NCI-H2107 (cell line): ENCODE measurements at places on chromosomes 5 and 9.

GRCh38 chr5:173352366-173353349 is 24.4 kb upstream of the STC2 start:
- DNase-seq, result no peak

DNA sequence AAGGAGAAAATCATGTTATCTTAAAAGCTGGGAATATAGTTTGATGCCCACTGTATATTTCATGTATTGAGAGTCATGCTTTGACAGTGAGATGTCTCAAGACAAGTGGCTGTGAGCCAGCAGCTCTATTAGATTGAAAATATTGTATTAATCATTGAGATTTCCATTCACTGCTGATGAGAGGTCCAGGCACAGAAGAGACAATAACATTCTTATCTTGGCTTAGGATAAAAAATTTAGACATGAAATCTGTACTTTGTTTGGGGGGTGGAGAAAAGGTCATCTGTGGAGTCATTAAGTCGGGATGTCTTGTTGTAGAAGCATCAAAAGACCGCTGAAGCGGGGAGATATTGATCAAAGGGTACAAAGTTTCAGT is 97.9 kb upstream of the EQTN start:
- no peak for DNase-seq

GRCh38 chr5:134649163-134649835 is 714 bp downstream of the SEC24A start:
- DNase-seq, result no peak

GRCh38 chr9:129609486-129610212 is 11.3 kb downstream of the C9orf50 start:
- DNase-seq, result no peak

DNA sequence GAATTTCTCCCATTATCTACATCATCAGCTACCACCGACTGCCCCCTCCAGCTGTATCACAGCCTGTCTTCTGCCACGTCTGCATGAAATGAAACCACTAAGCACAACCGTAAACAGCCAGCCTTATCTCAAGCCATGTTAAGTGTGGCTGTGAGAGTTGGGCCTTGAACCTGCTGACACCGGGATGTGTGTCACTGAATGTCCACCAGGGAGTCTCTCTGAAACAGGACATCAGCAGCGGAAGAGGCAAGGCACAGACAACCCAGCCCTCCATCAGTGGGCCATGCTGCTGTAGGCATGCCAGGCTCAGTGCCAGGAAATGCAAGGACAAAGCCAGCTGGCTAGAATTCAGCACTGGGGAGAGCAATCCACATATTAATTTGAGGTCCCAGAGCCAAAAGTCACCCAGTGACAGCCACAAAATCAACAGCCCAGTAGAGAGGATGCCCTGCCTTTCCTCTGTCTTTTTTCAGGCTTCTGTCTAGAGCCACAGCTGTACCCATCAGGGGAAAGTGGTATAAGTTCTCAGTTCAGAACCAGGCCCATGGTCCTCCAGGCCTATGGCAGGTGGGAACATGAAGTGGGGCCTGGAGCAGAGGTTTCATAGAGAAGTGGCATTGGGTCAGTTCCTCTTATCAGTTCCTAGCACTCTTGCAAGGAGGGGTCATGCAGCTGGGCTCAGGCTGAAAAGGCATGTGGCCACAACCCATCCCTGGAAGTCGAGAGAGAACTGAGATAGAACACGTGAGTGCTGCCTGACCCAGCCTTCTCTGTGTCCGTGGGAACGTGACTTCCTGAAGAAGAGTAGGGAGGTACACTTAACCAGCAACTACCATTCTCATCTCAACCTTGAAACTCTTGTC is 199.4 kb downstream of the ESM1 start:
- no peak for DNase-seq

DNA sequence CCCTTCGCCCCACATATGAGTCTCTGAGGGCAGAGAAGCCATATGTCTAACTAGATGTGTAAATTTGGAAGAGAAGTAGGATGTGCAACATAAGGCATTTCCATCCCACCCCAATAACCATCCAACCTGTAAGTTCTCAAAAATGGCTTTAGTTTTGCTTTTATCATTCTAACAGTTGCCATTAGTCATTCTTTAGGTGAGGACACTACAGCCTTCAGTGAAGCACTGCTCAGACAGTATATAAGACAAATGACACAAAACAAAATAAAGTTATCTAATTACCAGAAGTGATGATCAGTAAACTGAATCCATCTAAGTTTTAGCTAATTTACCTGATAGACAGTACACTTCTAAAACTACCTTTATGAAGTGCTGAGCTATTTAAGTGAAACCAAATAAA is 23.9 kb downstream of the MLLT3 start:
- DNase-seq, result no peak

GRCh38 chr9:138071292-138071691 is 193.7 kb downstream of the CACNA1B start:
- no peak for DNase-seq

GRCh38 chr9:77898864-77899263 is 132.7 kb downstream of the GNAQ start:
- DNase-seq, result no peak

DNA sequence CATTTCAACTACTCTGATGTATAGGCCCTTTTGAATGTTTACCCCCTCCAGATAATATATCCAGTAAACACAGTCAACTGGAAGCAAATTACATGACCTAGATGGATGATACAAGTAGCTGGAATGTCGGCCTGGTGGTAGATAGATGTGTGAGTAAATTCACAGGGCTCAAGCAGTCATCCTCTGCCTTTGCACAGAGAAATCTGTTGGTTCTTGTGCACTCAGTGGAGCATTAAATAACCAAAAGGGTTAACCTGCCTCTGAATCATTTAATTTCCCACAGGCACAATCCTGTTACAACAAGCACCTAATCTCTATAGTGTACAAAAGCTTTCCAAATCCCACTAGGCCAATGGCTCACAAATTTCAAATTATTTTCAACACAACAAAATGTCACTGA is 668.3 kb downstream of the DNAH5 start:
- DNase-seq, result no peak

- no peak for DNase-seq
Observed at GRCh38 chr9:32200241-32200640, 184.2 kb upstream of the ACO1 start.

- no peak for DNase-seq
Observed at GRCh38 chr9:124285903-124286291, 28.1 kb downstream of the NEK6 start.

DNA sequence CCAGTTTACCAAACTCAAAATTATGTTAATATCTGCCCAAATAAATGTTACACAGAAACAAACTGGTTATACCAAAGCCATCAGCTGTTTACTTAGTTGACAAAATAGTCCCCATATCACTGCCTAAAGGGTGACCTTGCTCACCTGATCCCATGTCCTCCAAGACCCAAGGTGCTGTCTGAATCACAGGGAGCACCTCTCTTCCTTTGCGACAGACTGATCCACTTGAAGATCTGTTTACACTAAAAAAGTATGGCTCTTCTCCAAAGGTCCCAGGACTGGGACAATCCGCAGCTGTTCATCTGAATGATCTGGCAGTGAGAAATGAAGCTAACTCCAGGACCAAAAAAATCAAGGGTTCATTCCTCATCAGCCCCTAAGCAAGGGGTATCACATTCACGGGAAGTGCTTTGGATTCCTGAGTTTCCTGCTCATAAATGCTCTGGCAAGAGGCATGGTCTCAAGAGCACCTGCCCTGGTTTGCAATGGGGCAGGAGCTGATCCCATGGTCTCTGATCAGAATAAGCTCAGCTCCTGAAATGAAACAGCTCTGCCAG is 5.0 kb downstream of the PRUNE2 start:
- no peak for DNase-seq

DNA sequence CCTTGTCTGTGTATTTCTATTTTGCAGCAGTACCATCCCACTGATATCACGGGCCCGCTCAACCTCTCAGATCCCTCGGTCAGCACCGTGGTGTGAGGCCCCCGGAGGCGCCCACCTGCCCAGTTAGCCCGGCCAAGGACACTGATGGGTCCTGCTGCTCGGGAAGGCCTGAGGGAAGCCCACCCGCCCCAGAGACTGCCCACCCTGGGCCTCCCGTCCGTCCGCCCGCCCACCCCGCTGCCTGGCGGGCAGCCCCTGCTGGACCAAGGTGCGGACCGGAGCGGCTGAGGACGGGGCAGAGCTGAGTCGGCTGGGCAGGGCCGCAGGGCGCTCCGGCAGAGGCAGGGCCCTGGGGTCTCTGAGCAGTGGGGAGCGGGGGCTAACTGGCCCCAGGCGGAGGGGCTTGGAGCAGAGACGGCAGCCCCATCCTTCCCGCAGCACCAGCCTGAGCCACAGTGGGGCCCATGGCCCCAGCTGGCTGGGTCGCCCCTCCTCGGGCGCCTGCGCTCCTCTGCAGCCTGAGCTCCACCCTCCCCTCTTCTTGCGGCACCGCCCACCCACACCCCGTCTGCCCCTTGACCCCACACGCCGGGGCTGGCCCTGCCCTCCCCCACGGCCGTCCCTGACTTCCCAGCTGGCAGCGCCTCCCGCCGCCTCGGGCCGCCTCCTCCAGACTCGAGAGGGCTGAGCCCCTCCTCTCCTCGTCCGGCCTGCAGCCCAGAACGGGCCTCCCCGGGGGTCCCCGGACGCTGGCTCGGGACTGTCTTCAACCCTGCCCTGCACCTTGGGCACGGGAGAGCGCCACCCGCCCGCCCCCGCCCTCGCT is 1.9 kb downstream of the LRRC26 start:
- DNase-seq, result no peak

DNA sequence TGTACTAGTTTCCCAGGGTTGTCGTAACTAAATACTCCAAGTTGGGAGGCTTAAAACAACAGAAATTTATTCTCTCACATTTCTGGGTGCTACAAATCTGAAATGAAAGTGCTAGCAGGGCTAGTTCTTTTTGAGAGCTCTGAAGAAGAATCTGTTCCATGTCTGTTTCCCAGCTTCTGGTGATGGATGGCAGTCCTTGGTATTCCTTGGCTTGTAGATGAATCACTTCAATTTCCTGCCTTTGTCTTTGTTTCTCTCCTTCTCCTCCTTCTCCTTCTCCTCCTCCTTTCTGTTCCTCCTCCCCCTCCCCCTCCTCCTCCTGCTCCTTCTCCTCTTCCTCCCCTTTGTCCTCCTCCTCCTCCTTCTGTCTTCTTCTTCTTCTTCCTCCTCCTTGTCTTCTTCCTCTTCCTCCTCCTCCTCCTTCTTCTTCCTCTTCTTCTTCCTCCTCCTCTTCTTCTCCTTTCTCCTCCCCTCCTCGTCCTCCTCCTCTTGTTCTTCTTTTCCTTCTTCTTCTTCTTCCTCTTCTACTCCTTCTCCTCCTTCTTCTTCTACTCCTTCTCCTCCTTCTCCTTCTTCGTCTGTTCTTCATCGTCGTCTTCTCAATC is 104.7 kb upstream of the ANKRD55 start:
- no peak for DNase-seq

GRCh38 chr5:124633209-124633608 is 113.2 kb downstream of the ZNF608 start:
- DNase-seq, result no peak

DNA sequence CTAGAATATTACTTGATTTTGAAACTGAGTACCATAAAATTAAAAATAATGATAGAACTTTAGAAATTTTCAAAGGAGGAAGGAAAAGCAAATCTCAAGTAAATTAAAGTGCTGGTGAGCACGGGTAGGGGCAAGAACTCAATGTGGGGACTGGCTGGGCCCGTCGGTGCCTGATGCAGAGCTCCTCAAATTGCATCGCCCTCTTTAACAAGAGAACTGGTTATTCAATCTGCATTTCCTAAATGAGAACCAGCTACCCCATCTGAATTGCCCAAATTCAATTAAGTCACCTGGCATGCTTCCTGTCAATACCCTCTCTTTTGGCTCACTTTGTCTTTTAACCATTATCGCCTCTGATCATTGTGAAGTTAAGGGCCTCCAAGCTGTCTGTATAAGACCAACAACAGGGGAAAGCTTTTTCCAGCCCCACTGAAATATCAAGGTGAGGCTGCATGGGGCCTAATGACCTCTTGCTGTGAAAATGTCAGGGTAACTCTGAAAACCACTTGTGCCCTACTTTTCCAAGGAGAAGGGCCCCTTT is 316.7 kb downstream of the SLIT3 start:
- DNase-seq, result no peak

GRCh38 chr5:128011339-128011738 is 72.2 kb upstream of the SLC12A2 start:
- no peak for DNase-seq
